ENCODE measurements at places on chromosomes 13 and 19.

GRCh38 chr19:35908973-35909683, 1.0 kb upstream of the TYROBP start:
- DNase-seq: no peak

DNA sequence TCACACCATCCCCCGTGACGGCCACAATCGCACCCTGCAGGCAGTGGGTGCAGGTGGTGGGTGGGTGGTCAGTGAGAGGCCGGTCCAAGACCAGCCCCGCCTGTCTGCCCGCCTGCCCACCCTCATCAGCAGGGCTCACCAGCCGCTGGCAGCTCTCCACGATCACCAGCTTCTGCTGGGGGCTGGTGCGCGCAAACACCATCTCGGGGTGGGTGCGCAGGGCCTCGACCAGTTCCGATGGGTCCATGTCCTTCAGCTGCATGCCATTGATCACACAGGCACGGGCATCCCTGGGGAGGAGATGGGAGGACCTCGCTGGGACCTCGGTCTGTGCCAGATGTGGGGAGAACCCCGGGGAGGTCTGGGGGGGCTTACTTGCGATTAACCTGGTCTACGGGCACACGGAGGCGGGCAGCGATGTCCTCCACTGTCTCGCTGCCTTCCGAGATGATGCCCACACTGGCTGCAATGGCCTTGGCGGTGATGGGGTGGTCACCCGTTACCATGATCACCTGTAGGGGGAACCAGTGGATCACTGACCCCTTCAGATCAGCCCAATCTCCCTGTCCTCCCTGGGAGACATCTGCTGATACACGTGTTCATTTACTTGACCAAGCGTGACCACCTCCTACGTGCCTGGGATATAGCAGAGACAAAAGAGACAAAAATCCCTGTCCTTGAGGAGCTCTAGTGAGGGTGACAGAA, 8.0 kb downstream of the ATP4A start:
- DNase-seq: peak; percentile 22

DNA sequence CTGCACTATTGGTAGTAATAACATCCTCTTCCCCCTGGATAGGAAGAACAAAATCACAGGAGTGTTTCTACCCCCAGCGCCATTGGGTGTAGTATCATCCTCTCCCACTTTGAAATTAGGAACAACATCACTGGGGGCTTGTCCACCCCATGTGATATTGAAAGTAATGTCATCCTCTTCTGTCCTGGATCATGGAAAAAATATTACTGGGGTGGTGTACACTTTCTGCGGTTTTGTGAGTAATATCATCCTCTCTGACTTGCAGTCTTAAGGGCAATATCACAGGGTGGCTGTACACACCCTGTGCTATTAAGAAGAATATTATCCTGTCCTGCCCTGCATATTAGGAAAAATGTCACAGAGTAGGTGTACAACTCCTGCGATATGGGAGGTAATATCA, 4.9 kb upstream of the RGCC start:
- no peak for DNase-seq

DNA sequence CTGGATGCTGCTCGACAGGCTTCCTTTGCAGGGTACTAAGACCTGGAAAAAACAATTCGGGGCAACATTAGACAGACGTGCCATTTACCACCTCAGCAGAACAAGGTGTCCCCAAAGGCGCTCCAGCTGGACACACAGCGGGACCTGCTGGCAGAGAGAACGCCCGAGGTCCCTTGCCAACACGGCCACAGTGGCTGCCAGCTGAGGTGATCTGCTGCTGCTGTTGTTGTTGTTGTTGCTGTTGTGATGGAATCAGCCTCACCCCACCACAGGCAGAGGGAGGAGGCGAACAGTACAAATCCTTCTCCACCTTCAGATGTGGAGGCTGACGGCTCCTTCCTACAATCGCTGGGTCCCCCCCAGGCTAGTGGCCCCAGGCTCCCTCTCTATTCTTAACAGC, 25.2 kb downstream of the ANKRD27 start:
- no peak for DNase-seq

GRCh38 chr19:42313096-42313839, at the start of gene TMEM145:
Gene TMEM145, plus strand, starts transcription at chr19:42313309. Its CDS starts 68 bp downstream, at chr19:42313377.
- DNase-seq: peak; percentile 59

- no peak for DNase-seq
Observed at GRCh38 chr13:43238341-43239083, 215.1 kb downstream of the DNAJC15 start.

GRCh38 chr13:79997244-79997643, 343.7 kb downstream of the SPRY2 start:
- no peak for DNase-seq

DNA sequence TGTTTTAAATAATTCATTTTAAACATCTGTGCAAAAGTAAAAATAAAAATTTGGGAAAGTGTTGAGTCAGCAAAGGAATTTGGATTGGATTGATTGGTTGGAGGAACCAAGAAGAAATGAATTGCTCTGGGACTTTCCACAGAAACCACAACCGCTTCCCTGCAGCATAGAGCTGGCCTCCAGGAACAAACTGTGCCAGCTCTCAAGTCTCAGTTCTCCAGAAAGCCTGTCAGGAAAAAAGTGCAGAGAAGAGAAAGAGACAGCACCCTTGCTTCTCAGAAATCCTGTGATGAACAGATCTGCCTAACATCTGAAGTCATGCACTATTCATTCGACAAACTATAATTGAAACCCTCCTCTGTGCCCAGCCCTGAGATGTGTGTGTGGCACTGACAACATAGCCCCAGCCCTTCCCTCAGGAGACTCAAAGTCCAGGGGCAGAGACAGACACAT, 14.8 kb downstream of the LYPD3 start:
- peak; percentile 75 for DNase-seq

- no peak for DNase-seq
Observed at GRCh38 chr19:19418555-19419260, 13.2 kb downstream of the GATAD2A start.

DNA sequence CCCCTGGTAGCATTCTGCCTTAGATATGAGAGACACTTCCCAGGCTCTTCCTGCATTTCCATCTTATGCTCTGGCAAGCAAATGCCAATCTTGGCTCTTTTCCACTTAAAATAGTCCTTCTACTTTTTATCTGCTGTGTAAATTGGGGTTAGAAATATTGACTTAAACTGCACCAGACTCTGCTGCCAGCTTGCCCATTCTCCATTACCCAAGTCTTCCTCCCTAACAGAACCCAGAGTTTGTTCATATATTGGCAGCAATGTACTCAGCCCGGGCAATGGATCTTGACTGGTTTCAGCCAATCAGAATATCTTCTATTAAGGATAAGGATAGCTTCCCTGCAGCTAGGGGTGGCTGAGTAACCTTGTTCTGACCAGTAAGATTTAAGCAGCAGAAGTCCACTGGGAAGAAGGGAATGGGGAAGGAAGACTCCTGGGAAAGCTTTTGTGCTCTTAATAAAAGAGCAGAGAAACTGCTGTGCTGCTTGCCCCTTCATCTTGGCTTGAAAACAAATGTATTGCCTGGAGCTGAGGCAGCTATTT, 177.1 kb downstream of the KCNRG start:
- no peak for DNase-seq

DNA sequence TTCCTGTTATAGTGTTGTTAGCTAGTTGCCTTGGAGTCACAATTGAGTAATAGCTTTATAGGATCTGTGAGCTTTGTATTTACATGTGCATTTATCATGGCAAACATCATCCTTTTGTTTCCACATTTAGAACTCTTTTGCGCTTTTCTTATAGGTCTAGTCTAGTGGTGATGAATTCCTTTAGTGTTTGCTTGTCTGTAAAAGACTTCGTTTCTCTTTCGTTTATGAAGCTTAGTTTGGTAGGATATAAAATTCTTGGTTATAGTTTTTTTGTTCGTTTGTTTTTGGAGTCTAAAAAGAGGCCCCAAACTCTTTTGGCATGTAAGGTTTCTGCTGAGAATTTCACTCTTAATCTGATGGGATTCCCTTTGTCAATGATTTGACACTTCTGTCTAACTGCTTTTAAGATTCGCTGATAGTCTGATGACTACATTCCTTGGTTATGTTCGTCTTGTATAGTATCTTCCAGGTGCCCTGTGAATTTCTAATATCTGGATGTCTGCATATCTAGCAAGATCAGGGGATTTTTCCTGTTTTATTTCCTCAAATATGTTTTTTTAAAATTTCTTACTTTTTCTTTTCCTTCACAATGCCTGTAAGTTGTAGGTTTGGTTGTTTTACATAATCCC, 20.2 kb downstream of the DNAJC3 start:
- DNase-seq: no peak

DNA sequence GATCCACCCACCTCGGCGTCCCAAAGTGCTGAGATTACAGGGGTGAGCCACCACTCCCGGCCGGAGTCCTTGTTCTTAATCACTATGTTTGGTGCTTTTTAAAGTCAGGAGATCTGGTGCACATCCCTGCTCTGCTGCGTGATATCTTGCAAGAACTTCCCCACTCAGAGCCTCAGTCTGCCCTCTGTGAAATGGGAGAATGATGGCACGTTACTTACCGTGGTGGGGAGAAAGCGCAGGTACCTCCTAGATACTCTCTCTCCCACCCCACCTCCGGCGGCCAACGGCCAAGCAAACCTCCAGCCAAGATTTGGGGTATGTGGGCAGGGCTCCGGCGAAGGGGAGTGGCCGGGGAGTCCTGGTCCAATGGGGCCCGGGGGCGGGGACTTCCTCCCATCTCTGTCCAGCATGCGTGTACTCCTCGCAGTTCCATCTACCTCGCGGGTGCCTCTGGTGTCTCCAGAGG, at the start of gene RYR1:
Gene RYR1 (plus strand): TSS at position 424 of the 466 bp plus-strand sequence. CDS start 139 bp downstream, outside the sequence.
- no peak for DNase-seq

GRCh38 chr19:30662211-30662861, 290.2 kb downstream of the ZNF536 start:
- peak; percentile 57 for DNase-seq

- DNase-seq: peak; percentile 52
Observed at GRCh38 chr13:42660333-42660965, 86.5 kb downstream of the TNFSF11 start.

DNA sequence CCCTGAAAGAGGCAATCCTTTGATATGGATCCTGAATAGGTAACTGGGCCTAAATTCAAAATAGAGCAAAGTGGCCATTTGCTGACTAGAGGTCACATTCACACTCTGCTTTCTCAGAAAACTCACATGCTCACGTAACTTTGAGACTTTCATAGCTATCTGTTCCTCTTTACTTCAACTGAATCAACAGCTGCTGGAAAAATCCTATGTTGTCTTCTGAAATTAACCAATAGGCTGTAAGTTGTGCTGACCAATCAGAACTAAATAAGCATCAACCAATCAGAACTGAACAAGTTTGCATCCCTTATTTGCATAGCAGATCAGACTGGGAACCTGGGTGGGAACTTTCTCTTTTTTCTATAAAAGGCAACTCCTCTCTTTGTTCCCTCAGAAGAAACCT, 24.0 kb upstream of the TBC1D4 start:
- no peak for DNase-seq

- DNase-seq: peak; percentile 39
Observed at GRCh38 chr13:100203696-100204367, 114.9 kb downstream of the PCCA start.
